Stimulated activated CD4-positive, alpha-beta T cell treated with anti-CD3 and anti-CD28 coated beads, Interleukin-1b, Interleukin-23, amount 100 ng/mL, for 24 hours (primary cell): ENCODE measurements at places on chromosomes 1 and 21.

DNA sequence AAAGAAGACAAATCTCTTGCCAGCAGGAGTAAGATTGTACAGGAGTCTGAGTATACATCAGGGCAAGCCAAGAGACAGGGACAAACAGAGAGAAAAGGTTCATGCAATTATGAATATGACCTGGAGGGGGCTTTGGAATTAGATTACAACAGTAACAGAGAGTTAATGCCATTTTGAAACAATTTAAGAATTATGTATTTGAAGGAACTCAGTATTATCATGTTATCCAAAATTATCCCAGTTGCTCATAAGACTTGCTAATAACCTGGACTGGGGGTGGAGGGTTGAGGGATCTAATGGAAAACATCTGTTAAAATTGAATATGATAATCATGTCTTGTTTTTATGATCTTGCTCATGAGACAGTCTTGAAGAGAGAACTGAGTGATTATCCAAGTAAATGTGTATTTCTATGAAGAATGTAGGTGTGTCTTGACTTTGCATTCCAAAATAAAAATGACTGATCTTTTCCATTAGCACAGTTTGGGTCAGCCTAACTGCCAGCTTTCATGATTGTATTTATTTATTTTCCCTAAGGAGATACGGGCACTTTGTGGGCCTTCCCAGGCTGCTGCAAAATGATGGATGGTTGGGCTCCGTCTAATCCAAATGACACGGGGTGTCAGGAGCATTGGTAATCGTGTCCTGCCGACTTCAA, 117.7 kb downstream of the ERG start:
- no peak for DNase-seq

- DNase-seq: no peak
These were observed 19.3 kb downstream of the SH2D2A start for GRCh38 chr1:156797212-156797871.

- DNase-seq: no peak
These were observed 76.1 kb downstream of the SIPA1L2 start for GRCh38 chr1:232553809-232554208.

- DNase-seq: no peak
These were observed 139.2 kb downstream of the NEK7 start for GRCh38 chr1:198295971-198296370.

- DNase-seq: no peak
These were observed 25.4 kb downstream of the IVNS1ABP start for GRCh38 chr1:185291652-185292051.

DNA sequence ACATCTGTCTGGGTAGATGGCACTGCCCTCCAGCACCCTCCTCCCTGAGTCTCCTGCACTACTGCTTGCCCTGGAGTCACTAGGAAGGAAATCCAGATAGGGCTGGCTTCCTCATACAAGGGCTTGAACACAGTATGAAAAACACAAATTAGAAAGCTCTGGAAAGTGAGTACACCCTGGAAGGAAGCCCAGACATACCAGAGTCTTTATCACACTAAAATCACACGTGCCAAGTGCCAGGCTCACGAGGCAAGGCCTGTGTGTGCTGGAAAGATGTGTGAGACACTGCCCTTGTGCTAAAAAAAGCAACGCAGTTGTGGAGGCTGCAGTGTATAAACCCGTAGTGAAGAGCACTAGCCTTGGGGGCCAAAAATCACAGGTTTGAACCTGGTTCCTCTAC, 28.3 kb upstream of the S100A7 start:
- DNase-seq: no peak

- no peak for DNase-seq
These were observed 297.0 kb downstream of the GPATCH2 start for GRCh38 chr1:217333939-217334338.
